ENCODE measurements at places on chromosomes 6 and 20.

DNA sequence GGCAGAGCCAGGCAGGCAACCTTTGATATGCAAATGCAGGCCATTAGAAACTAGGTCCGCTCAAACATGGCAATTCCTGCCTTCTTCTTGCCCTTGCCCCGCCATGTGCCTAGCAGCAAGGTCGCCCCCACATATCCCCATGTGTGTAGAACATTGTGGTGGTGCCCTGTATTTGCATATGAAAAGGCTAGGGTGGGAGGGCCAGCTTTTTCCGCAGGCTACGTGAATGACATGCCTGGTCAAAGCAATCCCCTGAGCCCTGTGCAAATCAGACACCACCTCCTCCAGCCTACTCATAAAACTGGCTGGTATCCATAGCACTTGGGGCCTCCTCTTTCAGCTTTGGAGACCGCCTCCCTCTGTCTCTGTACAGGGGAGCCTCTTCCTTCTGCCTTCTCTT lies 31.6 kb downstream of the GSTA2 start:
- no peaks in the 10 kb centered on the region for H3K4me1 ChIP-seq
- no peaks in the 10 kb centered on the region for H3K27me3 ChIP-seq
- no peak overlapping the region for H3K27ac ChIP-seq

DNA sequence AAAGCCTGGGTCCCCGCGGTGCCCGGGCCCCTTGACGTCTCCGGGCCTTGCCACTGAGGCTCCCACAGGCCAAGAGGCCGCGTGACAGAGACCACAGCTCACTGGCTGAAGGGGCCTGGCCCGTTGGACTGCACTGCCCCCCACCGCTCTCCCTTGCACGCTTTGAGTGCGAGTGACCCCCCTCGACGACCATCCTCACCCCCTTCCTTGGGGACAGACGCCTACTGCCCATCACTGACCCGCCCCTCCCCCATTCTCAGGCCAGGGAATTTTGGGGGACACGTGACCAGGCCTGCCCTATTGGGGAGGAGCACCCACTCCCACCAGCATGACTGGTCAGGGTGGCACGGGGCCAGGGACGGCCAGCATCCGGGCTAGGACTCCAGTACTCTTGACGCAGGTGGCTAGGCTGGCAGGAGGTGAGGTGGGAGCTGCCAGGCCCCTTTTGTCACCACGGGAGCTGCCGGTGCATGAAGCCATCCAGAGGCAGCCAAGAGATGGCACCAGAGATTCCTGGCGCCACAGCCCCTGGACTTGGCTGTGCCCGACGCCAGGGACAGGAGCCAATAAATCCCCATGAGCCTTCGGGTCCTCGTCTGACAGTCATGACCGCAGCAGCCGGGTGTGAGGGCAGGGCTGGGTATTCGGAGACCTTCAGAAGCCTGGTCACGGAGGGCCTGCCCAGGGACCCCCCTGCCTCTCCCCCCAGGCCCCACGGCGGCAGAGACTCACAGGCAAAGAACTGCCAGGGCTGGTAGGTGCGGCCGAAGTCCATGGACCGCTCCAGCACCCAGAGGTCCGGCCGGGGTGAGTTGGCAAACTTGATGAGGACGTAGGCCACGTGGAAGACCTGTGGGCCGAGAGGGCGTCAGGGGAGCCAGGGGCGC lies 14.5 kb downstream of the LAMA5 start:
- H3K4me3 ChIP-seq: no peak overlapping the region
- no peaks in the 10 kb centered on the region for H3K36me3 ChIP-seq
- H3K27ac ChIP-seq: no peak overlapping the region
- H3K27me3 ChIP-seq: no peaks in the 10 kb centered on the region
- DNase-seq: no peak
- peaks cover 17% of the 10 kb centered on the region for H3K4me1 ChIP-seq

DNA sequence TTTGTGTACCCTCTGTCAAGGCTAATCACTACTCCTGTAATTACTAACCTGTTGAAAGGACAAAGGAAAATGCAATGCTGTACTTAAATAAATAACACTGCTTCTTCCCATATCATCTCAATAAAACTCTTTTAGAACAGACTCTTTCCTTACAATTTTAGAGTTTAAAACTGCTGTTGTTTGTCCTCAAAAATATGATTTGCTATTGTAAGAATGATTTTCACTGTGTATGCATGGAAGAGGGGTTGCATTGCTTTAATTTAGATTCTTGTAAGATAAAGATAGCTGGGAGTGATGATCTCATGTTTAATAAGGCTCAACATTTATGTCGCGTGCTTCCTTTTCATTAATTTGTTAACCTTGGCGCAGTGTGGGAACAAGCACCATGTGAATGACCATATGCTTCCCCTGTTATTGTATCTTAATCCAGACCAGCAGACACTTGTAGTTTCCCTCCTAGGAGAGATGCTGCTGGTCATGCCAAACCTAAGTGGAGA lies 89.8 kb upstream of the ATXN1 start:
- no peaks in the 10 kb centered on the region for H3K27me3 ChIP-seq
- no peak overlapping the region for H3K27ac ChIP-seq

- peaks cover 2% of the 10 kb centered on the region for H3K4me1 ChIP-seq
- no peaks in the 10 kb centered on the region for H3K36me3 ChIP-seq
- H3K4me3 ChIP-seq: no peak overlapping the region
- no peak for DNase-seq
- H3K27ac ChIP-seq: no peak overlapping the region
Measured at GRCh38 chr20:16385462-16385861, 187.8 kb downstream of the KIF16B start.

- H3K27ac ChIP-seq: no peak overlapping the region
- peaks cover 3% of the 10 kb centered on the region for H3K4me1 ChIP-seq
- no peak overlapping the region for H3K4me3 ChIP-seq
- H3K27me3 ChIP-seq: no peaks in the 10 kb centered on the region
- no peaks in the 10 kb centered on the region for H3K36me3 ChIP-seq
Measured at GRCh38 chr6:3251462-3252314, 7.1 kb upstream of the PSMG4 start.

DNA sequence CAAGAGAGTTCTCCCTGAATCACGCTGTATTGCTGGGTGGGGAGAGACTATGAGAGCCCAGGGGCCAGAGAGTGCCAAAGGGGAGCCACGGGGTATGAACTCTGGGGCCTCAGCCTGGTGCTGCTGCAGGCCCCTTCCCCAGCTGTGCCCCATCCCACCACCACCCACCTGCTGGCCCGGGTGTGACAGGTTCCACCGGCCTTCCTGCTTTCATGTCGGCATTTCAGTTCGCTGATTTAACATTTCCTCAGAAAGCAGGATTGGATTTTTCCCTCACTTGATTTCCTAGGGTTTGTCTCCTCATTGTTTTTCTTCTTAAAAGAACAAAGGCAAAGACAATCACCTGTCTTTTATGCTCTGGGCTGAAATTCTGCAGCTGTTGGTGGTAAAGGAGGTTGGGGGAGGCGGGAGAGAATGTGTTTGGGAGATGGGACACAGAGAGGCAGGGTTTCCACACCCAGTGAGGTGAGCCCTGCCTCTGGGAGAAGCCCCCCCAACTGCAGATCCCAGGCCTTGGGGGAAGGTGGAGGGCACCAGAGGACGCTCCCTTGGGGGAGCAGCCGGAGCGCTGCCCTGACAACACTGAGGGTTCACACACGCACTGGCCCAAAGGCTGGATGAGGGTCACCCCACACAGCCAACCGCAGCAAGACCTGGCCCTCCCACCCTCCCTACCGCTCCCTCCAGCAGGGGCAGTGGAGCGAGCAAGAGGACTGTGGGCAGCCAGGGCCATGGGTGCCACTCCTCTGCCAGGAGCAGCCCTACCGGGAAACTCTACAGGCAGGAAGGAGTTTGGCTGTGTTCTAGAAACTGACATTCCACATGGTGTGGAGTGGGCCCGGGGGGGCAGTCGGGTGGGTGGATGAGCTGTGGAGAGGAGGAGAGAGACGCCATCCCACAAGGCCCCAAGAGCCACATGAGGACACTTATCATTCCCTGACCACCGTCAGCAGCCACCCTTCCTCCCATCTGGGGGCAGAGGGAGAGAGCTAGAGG lies 10.5 kb upstream of the MLN start:
- H3K27me3 ChIP-seq: no peaks in the 10 kb centered on the region
- no peaks in the 10 kb centered on the region for H3K4me1 ChIP-seq

DNA sequence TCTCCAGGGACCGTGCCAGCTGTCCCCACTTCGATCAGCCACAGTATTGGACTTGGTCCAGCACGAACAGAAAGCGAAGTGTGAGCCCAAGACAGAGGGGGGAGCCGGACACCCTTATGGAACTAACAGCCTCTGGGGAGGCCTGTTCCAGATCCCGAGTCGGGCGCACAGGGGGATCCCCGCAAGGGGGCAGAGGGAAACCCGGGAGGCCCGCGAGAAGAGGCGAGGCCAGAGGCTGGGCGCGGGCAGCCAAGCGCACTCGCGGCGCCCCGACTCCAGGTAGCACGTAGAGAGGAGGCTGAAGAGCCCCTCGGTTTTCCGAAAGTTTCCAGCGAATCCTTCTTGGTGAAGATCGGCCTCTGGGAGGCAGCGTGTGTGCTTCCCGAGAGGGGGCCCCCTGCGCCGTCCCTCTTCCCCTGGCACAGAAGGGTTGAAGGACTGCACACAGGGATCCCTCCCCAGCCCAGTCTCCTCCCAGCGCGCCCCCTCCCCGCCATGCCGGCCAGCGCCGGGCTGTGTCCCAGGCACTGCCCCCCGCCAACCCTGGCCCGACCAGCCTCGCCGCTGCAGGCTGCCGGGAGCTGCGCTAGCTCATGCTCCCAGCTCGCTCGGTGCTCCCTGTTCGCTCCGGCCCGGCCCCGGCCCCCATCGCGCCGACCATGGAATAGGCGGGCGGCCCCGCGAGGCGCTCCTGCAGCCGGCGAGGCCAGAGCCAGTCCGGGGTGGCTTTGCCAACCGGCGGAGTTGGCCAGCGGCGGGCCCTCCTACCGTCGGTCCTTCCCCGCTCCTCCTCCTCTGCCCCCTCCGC lies 577 bp upstream of the SLC24A3 start:
- peak overlapping the region; percentile 85 for H3K27ac ChIP-seq
- H3K27me3 ChIP-seq: no peaks in the 10 kb centered on the region
- H3K4me1 ChIP-seq: peaks cover 9% of the 10 kb centered on the region
- peak; percentile 78 for DNase-seq
- no peaks in the 10 kb centered on the region for H3K36me3 ChIP-seq
- H3K4me3 ChIP-seq: peak overlapping the region; percentile 78

DNA sequence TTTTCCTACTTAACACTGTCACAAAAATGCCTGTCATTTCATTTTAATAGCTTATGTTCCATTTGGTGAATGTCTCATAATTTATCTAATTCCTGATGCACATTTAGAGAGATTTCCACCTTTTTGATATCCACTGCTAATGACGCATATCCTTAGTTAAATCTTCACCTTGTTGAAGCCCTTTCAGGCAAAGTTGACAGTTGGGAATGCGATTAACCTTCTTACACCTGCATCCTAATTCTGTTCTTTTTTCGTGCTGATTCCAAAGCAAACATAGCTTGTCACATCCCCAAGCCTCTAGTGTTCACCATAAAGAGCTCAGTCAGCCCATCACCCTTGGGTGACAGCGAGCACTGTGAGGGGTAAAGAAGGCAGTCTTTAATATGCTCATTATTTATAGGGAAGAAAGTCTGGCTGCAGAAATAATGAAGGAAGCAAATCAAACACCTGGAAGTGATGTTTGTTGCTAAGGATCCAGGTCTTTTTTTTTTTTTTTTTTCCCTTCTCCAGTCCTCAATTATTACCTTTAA lies 205.6 kb downstream of the DTNBP1 start:
- H3K36me3 ChIP-seq: no peaks in the 10 kb centered on the region
- no peak overlapping the region for H3K4me3 ChIP-seq
- no peak overlapping the region for H3K27ac ChIP-seq
- peaks cover 6% of the 10 kb centered on the region for H3K4me1 ChIP-seq
- H3K27me3 ChIP-seq: no peaks in the 10 kb centered on the region

GRCh38 chr6:41524634-41525011 lies 21.6 kb upstream of the FOXP4 start:
- no peak overlapping the region for H3K27ac ChIP-seq
- no peak for DNase-seq
- H3K36me3 ChIP-seq: no peaks in the 10 kb centered on the region
- no peaks in the 10 kb centered on the region for H3K27me3 ChIP-seq
- H3K4me3 ChIP-seq: no peak overlapping the region
- no peaks in the 10 kb centered on the region for H3K4me1 ChIP-seq

DNA sequence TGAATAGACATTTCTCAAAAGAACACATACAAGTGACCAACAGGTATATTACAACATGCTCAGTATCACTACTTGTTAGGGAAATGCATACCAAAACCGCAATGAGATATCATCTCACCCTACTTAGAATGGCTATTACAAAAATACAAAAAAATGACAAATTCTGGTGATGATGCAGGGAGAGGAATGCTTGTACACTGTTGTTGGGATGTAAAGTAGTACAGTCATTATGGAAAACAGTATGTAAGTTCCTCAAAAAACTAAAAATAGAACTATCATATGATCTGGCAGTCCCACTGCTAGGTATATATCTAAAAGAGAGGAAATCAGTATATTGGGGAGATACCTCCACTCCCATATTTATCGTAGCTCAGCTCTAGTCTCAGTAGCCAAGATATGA lies 10.9 kb upstream of the SLC17A5 start:
- no peak for DNase-seq
- H3K4me1 ChIP-seq: no peaks in the 10 kb centered on the region
- no peak overlapping the region for H3K4me3 ChIP-seq
- no peaks in the 10 kb centered on the region for H3K27me3 ChIP-seq
- no peak overlapping the region for H3K27ac ChIP-seq

GRCh38 chr6:132865829-132866228 lies 51.5 kb downstream of the RPS12 start:
- H3K36me3 ChIP-seq: no peaks in the 10 kb centered on the region
- H3K27ac ChIP-seq: no peak overlapping the region
- no peak overlapping the region for H3K4me3 ChIP-seq
- no peaks in the 10 kb centered on the region for H3K27me3 ChIP-seq
- H3K4me1 ChIP-seq: no peaks in the 10 kb centered on the region

DNA sequence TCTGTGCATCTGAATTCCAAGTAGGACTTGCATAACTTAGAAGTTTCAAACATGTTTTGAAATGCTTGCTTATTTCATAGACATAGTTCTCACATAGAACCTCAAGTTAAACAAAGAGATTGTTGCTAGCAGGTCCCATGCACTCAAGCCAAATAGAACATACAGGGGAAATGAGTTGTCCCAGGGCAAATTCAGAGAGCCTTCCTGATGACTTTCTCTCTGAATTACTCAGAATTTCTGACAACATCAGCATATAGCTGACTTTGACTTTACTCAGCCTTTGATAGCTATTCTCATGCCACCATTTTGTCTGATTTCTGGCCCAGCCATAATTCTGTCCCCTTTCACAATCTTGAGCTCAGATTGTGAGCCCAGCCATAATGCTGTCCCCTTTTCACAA lies 333.2 kb upstream of the PLCB4 start:
- H3K27me3 ChIP-seq: no peaks in the 10 kb centered on the region
- H3K36me3 ChIP-seq: no peaks in the 10 kb centered on the region
- no peak overlapping the region for H3K4me3 ChIP-seq
- no peaks in the 10 kb centered on the region for H3K4me1 ChIP-seq
- no peak for DNase-seq
- H3K27ac ChIP-seq: no peak overlapping the region

Measured in ovary (tissue), 10 donors.